ENCODE measurements at places on chromosomes 1 and 21.

DNA sequence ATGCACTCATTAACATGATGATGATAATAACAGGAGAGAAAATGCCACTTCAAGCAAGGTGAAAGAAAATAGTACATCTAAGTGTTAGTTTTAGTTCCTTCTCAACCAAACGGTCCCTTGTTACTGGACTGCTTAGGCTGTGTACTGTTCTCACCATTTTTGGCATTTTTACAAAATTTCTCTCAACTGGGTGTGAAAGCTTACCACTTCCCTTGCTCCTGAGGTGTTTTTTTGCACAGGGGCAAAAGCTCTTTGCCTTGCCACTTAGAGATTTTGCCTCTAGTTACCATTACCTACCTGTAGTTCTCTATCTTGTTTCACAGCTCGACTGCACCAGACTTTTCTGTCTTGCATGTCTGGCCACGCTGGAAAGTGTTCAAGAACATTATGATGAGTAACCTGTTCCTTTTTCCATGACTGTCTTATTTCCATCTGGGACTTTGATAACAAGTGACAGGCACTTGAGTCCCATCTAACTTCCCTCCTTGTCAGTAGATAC, 10.7 kb downstream of the NEK7 start:
- no peak for DNase-seq

GRCh38 chr21:19124691-19125090, 721.1 kb upstream of the TMPRSS15 start:
- no peak for DNase-seq

DNA sequence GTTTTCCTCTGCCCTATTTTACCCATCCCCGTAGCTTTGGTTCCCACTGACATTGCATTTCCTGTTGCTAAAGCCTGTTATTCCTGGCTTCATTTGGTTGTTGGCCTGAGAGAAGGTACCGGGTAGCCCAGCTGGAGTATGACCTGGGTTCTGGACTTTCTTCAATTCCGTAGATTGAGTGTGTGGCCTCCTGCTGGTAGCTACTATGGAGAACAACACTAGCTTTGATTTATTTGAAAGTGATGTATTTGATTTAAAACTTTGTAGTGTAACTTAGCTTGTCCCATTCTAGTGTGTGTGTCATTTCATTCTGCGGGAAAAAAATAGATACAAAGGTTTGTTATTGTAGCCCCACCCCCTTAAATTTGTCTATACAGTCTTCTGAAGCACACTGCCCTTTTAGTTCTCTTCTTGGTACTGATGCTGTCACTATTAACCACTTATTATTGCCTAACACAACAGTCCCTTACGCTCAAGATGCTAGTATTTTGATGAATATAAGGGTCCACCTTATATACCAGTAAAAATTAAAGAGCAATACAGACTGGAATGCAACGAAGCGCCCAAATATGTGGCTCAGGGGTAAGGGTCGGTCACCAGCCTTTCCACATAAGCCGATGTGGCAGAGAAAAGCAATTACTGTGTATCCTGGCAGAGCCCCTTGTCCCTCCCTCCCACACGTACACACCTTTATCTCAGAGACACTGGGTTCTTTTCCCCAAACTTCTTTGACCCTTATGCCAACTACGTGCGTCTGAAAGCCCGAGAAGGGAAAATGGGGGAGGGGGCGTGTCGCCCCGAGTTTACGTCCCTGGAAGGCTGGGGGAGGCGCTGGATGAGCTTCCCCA, 643 bp upstream of the MOV10 start:
- no peak for DNase-seq

DNA sequence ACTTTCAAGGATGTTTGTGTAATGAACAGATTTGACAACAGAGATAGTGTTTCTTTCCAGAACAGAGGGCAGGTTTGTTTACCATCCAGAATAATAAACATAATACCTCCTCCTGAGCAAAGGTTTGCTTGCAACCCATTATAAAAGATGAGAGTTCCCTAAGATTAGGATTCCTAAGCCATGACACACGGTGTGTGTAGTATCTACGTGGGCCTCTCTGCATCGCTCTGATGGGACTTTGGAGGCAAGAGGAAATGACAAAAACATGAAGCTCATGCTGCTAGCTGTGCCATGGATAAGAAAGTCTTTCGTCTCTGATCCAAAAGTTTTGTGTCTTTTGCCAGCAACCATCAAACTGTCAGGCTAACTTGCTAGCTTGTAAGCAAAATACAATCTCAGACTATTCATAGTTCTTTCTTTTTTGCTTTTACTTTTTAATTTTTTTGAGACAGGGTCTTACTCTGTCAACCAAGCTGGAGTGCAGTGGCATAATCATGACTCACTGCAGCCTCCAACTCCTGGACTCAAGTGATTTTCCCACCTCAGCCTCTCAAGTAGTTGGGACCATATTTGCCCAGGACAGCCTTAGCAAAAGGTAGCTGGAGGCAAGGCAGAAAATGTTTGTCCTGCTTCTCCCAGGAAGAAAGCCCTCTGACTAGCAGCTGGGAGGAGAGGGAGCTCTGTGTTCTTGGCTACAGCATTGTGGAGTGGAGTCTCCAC, 81.1 kb downstream of the LHX4 start:
- no peak for DNase-seq

GRCh38 chr1:157042846-157043245, 2.7 kb downstream of the ARHGEF11 start:
- no peak for DNase-seq

- no peak for DNase-seq
Measured at GRCh38 chr1:220370041-220370700, 97.9 kb upstream of the RAB3GAP2 start.

DNA sequence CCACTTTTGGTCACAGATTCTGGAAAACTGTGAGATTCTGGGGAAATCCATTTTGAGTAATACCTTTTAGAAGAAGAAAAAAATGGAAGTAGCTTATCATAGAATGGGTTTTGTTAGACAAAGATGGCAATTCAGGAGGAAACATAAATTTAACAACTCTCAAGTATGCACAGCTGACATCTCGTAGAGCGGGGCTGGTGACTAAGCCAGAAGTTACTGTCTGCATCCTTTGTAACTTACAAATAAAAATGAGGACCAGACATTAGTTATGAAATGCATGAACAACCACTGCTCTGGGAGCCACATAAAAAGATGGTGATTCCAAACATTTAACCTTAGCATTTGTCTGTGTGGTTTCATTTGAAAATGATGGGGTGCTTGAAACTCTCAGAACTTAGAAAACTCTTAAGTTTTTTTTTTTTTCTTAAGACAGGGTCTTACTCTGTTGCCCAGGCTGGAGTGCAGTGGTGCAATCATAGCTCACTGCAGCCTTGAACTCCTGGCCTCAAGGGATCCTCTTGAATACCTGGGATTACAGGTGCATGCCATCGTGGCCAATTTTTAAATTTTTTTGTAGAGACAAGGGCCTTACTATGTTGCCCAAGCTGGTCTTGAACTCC, 49.2 kb upstream of the ATP5PO start:
- DNase-seq = no peak

DNA sequence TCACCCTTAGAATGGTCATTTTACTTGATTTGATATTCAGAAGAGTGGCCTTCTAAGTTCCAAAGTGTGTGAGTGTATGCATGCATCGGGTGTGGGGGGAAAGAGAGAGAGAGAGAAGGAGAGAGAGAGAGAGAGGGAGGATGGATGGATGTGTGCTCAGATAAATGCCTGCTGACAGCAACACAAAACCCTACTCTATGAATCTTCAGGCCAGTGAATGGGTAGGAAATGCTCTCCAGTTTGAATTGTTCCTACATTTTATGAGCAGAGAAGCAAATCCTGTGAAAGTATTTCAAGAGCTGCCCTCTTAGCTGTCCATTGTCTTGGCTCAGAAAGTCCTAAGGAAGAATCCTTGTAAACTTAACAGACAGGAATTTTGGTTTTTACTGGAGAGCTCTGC, 7.4 kb downstream of the JAM2 start:
- DNase-seq = no peak

- DNase-seq = no peak
Measured at GRCh38 chr1:25031601-25031965, 101.5 kb upstream of the RUNX3 start.

DNA sequence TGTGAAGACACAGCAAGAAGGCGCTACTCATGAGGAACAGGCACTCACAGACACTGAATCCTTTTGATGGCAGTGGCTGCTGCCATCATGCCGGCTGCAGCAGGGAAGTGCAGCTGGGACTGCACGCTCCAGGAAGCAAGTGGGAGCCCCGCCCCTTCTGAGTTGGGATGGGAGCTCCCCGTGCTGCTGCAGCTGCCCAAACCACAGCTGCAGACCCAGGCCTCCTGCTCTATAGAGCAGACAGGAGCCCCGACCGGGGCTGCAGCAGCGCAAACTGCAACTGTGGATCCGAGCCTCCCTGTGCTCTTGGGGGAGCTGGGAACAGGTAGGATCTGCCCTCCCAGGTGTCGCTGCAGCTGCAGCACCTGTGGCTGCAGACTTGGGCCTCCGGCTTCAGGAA, 65.2 kb upstream of the MARK1 start:
- DNase-seq = no peak

DNA sequence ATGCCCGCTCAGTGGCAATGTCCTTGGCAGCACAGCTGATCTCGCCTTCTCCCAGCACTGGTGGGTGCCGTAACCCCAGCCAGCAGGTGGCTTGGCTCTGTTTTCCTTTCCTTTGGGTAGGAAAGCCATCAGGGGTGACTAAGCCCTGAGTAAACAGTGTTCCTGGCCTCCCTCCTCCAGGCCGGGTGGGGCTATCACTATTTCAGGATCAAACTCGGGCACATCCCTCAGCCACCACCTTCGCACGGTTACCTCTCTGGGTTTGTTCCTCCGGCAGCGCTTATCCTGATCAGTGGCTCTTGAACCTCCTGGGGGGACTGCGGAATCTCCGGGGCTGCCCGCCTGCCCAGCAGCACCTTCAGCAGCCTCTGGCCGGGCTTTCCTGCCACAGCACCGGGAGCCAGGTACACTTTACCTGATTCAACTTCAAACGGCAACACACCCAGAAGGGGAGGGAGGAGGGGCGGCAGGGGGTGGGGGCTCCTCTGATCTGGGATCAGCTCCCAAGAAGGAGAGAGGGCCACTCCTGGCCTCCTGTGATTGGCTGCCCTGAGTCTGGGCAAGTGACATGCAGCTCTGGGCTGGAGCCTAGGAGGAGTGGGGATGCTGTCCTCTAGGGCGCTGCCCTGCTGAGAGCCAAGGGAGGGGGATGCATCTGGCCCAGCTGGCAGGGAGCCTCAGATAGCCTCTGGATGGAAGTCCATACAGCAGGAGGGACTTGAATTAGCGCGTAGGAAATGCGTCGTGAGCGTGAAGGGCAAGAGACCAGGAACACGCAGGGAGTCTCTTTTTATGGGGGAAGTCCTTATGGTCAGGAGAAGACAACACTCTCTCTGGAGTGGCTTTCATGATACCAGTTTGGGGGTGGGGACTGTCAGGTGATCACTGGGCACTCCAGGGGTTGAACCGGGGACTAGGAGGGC, at the start of gene ASCL5:
Gene ASCL5 (minus strand): TSS at position 353 of the 923 bp plus-strand sequence. CDS start 11,812 bp downstream, outside the sequence.
- no peak for DNase-seq

DNA sequence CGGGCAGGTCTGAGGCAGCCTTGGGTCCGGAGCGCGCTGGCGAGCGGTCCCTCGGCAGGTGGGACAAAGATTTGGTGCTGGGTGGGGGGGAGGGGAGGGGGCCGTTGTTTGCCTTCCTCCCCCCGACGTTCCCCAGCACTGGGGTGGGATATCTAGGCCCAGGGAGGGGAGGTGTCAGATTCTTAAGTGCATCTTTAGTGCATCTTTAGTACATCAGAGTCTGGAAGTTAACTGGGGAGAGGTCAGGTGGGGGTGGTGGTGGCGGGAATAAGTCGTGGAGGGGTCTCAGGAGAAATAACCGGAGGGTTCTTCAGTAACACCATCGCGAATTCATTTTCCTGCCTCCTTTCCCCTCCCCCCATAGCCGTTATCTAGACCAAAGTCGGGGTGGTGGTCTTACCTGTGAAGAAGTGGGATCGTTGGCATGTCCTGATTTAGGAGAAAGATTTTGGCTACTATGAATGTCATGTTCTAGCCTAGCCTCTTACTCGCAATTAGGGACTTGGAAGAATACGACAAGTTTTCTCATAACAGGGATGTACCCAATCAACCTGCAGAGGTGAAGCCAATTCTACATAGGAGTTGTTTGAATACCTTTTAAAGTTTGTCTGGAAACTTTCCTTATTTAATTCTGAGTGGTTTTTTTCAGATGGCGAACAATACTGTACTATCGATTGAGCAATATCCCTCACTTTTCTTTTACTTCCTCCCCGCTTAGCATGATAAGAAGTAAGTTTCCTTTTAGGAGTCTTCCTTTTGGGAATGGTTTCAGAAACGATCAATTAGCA, 886 bp downstream of the ZMYM4 start:
- no peak for DNase-seq

DNA sequence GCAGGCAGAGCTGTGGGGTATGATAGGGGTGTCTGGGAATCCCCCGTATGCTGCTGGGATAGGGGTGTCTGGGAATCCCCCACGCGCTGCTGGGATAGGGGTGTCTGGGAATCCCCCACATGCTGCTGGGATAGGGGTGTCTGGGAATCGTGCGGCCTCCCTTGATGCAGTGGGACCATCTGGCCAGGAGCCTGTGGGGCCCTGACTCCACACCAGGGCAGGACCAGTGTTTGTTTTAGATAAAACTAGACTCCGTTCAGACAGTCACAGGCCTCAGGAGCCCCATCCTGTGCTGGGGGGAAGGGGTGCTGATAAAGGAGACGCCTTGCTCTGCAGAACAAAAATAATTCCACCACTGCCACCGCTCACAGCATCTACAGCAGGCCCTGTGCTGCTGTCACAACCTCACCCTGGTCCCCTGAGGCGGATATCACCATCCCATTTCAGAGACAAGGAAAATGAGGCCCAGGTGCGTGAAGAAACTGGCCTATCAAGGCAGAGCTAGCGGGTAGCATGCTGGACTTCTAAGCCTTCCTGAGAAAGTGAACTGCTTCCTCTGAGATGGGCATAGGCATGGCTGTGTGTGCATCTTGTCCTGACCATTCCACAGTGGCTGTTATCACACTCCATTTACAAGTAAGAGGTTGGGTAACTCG, 24.0 kb downstream of the ECE1 start:
- no peak for DNase-seq

DNA sequence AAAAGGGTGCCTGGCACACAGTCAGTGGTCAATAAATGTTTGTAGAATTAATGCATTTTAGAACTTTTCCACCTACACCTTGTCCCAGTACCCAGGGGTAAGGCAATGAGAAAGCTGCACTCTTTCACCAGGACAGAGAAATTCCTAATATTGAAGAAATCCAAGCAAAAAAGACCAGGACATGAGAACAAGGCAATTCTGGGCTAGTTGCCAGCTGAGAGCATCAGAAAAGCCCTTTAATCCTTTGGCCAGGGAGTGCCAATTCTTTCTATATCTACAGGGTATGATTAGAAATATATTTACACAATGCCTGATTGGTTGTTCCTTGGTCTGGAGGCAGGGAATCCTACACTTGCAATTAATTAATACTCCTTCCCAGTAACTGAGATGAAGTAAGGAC, 492.4 kb upstream of the NFIA start:
- no peak for DNase-seq

DNA sequence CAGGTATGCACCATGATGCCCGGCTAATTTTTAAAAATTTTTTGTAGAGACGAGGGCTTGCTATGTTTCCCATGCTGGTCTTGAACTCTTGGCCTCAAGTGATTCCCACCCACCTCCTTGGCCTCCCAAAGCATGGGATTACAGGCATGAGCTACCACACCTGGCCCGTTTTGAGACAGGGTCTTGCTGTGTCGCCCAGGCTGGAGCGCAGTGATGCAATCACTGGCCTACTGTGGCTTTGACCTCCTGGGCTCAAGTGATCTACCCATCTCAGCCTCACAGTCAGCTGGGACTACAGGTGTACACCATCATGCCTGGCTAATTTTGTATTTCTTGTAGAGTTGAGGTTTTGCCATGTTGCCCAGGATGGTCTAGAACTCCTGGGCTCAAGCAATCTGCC, 7.5 kb upstream of the SH3D21 start:
- no peak for DNase-seq
